ENCODE measurements at places on chromosomes 2 and 18. TPM values are rescaled to one million over a fixed set of nuclear protein-coding genes. Genes with fewer than 3 reads are reported as not detected.

DNA sequence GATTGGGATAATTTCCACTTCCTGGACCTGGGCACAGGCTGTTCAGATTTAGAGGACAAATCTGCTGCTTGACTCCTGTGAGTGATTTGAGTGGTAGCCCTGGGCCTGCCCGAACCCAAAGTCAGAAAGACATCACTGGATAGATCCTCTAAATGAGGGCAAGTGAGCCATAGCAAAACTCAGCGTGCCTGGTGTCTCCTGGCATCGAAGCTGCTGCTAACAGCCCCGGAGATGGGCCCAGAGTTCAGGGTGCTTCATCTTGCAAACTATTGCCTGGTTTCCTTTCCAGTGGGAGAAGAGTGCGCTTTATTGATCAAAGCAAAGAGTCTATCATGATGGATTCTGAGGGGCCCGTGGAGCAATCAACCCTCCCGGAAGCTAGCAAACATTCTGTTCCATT lies 153.1 kb upstream of the KLHL29 start:
- no peak for DNase-seq

- DNase-seq = peak; percentile 66
Observed at GRCh38 chr2:157194097-157194688, 63.3 kb upstream of the GALNT5 start.

DNA sequence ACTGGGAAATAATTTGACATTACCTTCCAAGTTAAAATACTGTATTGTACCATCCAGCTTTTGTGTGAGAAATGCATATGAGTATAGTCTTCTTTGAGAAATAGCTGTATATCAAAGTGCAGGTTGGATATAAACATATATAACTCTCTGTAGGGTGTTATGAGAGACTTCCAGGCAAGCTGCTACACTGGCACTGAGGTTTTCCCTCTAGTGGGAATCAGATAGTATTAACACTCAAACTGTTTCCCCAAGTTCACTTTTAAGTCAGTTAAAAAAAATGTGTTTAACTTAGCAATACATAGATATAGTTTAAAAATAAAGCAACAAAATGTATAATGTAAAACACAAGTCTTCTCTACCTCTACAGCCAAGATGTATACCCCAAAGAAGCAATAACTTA lies 368.4 kb upstream of the SLC8A1 start:
- no peak for DNase-seq

- DNase-seq = no peak
Observed at GRCh38 chr2:127342101-127342500, 45.7 kb downstream of the MAP3K2 start.

The NTSR2 gene
- total RNA-seq = not detected

The RFX8 gene
- 0.06 TPM for total RNA-seq

All from SJCRH30 (cell line).